ENCODE measurements at places on chromosomes 16 and 17.
A peak's percentile ranks its signal among the peaks of the same experiment; 100 is the strongest.

- no peak for DNase-seq
These were observed 2.0 kb downstream of the KLHL36 start for GRCh38 chr16:84650062-84650991.

DNA sequence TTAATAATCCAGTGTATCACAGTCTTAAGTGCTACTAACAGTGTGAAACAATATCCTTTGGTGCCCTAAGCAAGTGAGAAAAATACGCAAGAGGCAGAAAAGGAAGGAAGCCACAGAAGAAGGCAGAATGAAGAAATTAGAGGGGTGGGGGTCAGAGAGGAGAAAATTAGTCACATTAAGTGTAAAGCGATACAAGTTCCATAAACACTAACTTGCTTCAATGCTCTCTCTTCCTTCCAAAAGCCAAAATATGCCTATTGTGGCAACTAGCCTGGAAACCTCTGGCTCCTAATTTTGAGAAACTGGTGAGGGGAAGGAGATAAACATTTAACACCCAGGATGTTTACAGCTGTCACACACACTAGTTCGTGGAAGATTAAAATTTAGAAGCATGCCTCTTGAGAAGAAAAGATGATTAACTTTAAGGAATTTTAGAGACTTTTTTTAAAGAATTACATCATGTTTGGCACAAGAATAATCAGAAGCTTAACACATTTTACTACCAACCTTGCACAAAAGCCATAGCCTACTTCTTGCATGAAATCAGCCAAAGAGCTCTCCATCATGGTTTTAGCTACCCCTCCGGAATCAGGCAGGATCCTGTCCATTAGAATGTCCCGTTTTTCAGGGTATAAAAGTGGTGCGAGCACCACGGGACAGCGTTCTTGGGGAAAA is 44.7 kb downstream of the CNOT1 start:
- DNase-seq, result no peak

DNA sequence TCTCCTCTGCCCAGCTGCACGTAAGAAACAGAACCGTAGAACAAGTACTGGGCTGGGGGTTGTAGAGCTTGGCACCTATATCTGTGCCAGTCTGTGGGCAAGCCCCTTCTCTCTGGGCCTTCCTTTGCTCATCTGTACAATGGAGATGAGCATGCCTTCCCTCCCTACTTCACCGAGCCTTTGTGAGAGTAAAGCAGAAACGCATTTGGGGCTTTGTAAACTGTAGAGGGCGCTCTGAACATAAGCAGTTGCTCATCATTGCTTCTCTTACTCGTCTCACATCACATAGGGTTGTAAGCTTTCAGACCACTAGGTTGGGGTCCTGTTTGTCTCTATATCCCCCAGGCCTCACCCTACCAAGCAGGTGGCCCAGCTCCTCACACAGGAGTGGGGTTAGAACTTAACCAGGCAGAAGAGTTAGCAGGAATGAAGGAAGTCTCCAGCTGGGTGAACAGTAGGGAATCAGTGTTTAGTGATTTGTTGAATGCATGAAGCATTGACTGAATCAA is 15.1 kb downstream of the SAMD14 start:
- peak; percentile 24 for DNase-seq

DNA sequence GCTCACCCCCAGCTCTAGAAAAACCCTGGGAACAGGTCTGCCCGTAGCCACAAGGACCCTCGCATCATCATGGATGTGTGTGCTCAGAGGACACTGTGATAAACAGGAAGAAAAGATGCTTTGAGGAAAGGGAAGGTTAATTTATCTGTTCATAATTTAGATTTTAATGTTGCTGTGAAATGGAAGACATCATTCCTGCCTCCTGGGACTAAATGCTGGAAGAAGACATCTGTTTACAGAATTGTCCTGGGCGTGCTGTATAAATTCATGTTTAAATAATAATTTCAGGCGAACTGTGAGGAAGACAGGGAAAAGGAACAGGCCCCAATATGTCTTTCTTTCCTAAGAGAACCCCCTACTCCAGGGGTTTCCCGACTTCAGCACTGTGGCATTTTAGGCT is 112.6 kb downstream of the SHISA6 start:
- no peak for DNase-seq

DNA sequence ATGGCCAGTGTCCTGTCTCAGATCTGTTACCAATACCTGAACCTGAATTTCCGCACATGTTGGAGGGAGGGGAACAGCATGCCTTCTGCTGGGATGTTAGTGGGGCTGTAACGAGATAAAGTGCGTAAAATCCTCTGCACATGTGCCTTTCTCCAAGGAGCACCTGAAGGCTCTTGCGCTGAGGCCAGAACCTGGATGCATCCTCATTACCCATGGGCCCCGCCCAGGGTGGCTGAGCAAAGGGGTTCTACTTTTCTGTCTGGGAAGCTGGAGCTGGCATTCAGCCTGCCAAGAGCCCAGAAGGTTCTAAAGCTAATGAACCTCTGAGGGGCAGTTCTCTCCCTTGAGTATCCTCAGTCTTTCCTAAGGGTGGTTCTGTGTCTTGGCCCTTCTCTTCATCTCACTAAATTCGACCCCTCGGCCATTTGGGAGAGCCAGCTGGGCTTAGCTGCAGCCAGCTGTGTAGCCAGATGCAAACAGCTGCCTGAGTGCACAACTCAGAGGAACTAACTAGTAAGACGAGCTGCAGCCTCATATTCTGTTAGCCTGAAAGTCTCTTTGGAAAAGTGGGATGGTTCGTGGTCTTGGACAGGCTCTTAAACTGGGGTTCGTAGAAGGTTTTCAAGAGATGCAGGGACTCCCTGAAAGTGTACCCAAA is 2.5 kb downstream of the ITGA3 start:
- no peak for DNase-seq

DNA sequence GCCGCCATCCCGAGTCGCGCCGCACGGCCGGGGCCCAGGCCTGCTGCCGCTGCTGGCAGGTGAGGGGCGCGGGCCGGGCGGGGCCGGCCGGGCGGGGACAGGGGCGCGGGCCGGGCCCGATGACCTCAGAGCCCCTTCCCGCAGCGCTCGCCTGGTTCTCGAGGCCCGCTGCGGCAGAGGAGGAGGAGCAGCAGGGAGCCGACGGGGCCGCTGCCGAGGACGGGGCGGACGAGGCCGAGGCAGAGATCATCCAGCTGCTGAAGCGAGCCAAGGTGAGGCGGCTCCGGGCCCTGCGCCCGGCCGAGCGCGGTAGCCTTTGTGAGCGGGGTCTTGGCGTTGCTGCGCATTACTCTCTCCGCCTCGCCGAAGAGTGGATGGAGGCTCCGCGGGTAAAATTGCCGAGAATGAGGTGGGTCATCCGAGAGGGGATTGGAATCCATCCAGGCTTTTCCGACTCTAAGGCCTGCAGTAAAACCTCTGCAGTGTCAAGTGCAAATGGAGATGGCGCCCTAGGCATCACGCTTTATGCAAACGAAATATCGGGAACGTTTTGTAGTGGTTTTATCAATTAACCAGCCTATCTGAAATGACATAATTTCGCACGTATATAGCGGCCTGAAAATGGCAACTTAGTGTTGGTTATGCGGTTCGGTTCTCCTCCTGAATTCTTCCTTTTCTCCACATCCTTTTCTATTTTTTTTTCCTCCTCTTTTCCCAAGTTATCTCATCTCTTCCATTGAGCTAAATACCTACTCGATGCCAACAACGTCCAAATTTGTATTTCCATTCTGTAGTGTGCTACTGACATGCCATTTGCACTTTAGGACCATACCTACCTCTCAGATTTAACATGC is 577 bp downstream of the TTC19 start:
- DNase-seq, result peak; percentile 36

DNA sequence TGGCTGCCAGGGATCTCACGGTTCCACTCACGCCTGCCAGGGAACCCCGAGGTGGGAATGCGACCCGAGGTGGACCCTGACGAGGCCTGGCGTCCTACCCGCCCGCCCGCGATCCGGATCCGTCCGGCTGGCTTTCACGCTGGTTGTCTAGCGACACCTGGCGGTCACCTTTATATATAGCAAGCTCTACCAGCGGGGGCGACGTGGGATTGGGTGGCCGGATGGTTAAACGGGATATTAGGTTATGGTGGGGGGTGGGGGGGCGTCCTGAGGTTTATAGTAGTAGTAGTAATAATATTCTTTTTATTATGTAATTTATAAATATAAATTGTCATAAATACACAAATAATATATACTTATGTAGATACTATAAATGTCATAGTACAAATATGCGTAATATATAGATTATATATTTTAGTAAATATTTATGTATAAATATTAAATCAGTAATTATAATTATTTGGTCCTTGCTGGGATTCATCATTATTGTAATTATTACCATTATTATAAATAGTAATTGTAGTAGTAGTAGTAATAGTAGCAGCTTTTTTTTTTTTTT is 136.9 kb downstream of the KCNJ12 start:
- DNase-seq, result peak; percentile 57

DNA sequence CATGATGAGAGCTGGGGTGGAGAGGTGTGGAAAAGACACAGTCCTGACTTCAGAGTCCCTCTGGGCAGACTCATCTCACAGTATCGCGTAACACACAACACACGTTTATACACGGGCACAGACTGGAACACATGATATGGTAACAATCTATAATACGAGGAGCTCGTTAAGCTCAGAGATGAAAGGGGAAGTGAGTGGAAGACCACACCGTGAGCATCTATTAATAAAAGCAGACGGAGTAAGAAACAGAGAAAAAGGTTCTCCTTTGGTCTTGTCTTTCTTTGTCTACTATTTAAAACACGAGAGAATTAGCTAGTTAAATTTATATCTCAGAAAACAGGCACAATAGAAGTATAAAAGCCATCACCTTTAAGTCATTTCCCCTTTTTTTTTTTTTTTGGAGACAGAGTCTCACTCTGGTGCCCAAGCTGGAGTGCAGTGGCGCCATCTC is 13.5 kb downstream of the ANKRD11 start:
- peak; percentile 73 for DNase-seq

- DNase-seq, result no peak
These were observed 23.8 kb downstream of the LDHD start for GRCh38 chr16:75092777-75093176.

Measured in NCI-H2171 treated with DMSO at 0.1 percent for 48 hours (cell line).